ENCODE measurements at places on chromosomes 3 and 15.

GRCh38 chr15:81889485-81889881 is 156.3 kb downstream of the MEX3B start:
- DNase-seq: no peak

DNA sequence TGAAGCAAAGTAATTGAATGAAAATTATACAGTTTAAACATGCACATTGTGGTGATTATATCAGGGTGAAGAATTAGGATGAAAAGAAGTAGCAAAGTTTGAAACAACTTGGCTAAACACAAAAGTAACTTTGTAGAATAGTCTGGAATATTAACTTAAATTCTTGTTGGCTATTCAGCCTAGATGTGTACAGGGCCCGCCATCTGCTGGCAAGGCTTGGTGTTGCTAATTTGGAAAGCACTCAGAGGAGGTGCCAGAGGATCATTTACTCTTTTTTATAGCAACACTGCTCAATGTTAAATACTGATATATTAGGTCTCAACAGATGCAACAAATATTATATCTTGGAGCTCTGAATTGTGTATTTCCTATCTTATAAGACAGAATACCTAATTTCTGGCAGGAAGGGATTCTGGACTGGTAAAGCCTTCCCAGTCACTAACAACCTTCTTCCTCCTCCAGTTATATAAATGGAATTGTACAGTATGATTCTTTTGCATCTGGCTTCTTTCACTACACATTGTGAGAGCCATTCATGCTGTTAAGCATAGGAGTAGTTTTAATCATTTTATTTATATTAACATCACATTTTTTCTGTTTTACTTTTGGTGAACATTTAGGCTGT is 36.1 kb downstream of the TTC23 start:
- DNase-seq: peak; percentile 69

- no peak for DNase-seq
Measured at GRCh38 chr3:127590282-127590592, 296 bp downstream of the TPRA1 start.

- no peak for DNase-seq
Measured at GRCh38 chr15:100201376-100202280, 140.1 kb downstream of the ADAMTS17 start.

- no peak for DNase-seq
Measured at GRCh38 chr3:110063178-110063577, 725.8 kb upstream of the DPPA4 start.

DNA sequence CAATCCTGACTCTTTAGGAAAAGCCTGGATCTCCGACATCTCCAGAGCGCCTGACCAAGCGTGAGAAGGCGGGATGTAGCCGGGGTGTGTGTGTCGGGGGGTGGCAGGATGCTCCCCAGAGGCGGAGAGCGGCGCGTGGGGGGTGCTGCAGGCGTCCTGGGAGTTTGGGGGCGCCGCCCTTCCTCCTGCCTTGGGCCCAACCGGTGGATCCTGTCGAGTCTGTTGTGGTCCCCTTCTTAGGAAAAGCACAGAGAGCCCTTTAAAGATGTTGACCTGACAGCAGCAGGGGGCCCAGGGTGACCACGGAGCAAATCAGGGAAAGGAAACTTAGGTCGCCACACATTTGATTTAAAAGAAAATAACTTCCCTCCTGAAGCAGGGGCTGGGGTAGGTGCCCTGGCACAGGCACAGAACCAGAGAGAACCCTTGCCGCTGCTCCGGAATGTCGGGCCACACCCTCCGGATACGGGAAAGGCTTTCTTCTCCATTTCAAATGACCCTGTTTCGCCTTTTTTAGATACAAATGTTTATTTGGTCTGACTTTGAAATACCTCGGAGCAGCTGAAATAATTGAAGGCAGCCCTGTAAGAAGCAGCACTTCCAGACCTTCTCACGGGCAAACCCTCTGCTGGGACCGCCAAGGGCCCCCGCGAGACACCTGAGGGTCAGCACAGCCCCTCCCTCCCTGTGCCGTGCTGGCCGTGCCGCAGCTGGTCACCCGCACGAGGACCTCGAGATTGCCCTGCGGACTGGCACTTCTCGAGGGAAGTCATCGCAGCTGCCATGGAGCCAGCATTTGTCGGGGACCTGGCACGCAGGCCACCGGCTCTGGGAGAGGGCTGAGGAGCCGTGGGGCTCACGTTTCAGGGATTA is 102.9 kb upstream of the KLF13 start:
- DNase-seq: no peak

GRCh38 chr15:100722551-100723314 is 120.3 kb downstream of the ASB7 start:
- no peak for DNase-seq

GRCh38 chr3:16504242-16504641 is 9.3 kb downstream of the RFTN1 start:
- peak; percentile 58 for DNase-seq

GRCh38 chr3:71684757-71685386 is 40.3 kb downstream of the EIF4E3 start:
- DNase-seq: peak; percentile 80

DNA sequence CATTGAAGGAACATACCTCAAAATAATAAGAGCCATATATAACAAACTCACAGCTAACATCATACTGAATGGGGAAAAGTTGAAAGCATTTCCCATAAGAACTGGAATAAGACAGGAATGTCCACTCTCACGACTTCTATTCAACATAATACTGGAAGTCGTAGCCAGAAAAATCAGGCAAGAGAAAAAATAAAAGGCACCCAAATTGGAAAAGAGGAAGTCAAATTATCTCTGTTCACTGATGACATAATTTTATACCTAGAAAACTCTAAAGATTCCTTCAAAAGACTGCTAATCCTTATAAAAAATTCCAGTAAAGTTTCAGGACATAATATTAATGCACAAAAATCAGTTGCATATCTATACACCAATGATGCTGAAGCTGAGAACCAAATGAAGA is 34.9 kb downstream of the SLC2A2 start:
- DNase-seq: no peak

GRCh38 chr3:44939581-44940036 is 36.4 kb downstream of the ZDHHC3 start:
- no peak for DNase-seq

DNA sequence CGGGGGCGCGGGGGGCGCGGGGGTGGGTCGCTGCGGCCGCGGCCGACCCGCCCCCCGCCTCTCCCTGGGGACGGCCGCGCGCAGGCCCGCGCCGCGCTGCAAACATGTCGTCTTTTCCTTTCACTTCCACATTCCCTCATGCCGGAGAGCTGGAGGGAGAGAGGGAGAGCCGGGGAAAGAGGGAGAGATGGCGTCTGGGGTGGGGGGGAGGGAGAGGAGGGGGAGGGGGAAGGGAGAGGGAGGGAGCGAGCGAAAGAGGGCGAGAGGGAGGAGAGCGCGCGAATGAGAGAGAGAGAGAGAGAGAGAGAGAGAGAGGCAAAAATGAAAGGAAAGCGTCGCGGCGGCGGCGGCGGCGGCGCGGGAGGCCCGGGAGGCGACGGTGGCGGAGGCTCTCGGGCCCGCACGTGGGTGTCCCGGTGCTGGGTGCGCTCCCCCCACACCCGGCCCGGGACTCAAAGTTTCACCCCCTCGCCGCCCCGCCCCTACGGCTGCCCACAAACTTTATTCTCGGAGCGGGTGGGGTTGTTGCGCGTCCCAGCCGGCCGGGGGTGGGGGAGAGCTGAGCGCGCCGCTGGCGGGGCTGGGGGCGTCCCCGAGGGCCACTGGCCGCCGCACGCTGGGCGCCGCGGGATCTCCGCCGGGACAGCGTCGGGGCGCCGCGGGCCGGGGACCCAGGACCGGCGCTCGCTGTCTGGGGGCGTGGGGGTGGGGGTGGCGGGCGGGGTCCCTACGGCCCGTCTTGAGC is 731 bp downstream of the ZNF710 start:
- DNase-seq: peak; percentile 60

GRCh38 chr15:72570059-72570458 is 84.4 kb upstream of the GOLGA6B start:
- no peak for DNase-seq

DNA sequence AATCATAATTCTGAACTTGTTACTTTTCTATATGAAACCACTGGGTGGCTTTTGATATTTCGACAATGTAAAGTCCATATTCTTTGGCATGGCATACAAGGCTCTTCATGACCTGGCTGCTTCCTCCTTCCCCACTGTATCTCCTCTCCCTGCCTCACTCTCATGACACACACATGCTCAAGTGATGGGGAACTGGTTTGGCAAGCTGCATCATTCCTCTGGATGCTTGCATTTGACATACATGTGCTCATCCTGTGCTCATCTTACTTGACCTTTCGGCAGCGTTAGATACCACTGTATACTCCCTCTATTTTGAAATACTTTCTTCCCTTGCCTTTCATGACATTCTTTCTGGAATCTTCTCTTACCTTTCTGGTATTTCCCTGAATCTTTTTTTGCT is 51.8 kb upstream of the ZDHHC23 start:
- DNase-seq: no peak

GRCh38 chr15:54571576-54571975 is 593.3 kb downstream of the UNC13C start:
- no peak for DNase-seq

DNA sequence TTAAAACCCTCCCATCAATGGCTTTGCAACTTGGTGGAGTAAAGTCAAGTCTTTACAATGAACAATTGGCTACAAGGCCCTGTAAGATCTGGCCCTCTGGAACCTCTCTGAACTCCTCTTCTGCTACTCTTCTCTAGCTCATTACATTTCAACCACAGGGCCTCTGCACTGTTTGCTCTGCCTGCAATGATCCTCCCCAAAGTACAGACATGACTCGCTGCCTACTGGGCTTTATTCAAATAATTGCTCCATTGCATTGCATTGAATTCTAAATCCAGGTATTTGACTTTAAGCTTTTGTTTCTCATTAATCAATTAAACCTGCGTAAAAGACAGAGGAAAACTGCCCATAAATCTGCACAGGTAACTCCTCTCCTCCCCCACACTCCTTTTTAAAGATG is 96.7 kb downstream of the CD47 start:
- no peak for DNase-seq

DNA sequence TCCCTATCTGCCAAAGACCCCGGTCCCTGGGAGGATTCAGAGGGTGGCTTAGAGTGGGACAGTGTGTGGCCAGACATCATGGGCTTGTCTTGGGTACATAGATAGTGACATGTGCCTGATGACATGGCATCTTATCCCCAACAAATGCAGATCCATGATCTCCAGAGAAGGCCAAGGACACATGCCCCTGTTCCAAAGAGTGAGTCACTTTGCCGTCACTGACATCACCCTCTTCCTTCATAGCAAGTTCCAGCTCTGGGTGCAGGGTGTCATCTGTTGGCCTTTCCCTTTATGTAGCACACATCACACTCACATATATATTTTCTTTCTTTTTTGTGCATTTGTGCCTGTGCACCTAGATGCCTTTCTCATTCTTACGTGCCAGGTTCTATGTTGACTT is 350.5 kb downstream of the LRTM1 start:
- no peak for DNase-seq

DNA sequence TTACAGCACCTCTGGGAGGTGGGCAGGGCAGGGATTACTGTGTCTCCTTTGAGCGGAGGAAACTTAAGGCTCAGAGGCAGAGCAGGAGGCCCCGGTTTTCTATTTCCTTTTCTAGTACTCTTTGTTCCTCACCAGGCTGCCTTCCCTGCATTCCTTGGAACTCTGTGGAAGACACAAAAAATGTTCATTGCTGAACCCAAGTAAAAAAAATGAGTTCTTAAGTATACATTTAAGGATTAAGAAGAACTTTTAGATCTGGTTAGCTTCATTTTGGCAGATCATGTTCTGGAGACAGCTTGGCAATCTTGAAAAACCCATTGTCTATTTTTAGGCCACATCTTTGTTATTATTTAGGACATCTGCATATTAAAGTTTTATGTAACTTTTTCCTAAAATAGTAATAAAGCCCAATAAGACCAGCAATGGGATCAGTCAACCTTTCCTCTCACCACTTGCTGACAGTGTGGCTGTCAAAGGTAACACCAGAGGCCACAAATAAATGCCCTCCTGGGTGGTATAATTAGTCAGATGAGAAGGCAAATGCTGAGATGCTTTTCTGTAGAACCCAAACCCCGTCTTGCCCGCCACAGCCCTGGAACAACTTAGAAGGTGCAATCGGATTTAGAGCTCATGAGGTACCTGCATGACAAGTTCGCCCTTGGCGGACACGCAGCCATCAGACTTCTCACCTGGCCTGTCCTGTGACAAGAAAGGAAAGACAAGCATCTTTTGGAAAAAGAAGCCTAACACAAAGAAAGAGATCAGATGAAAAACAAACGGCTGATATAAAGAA is 97.2 kb downstream of the DGKG start:
- DNase-seq: no peak

DNA sequence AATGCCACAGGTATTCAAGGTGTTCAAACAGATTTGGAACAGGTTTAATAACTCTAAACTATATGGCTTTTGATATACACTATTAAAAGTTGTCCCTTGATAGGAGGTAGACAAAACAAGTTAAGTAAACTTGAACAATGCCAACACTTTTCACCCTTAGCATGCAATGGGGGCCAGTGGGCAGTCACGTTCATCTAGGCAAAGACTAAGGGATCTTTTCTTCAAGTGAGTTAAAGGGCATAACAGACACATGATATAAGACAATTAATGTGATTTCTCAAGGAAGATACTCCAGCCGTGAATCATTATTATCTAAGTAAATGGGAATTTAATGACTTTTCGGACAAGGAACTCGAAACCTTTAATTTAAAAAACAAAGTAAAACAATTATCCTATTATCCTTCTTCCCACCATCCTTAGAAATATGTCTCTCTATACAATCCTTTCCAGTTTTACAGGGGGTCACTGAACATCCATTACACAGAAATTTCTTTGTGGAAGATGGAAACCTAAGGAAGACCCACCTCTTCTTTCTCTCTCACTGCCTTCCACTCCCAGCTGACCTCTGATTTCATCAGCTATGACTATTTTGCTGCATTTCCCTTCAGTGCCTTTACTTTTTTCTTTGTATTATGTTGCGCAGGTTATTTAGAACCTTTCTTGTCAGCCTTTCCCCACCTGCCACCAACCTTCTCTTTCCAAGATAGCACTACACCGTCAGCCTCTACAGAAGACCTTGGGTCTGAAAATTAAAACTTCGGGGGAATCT is 1.5 kb downstream of the CLDN1 start:
- no peak for DNase-seq

GRCh38 chr3:188539631-188540194 is 385.8 kb downstream of the LPP start:
- peak; percentile 21 for DNase-seq

- DNase-seq: peak; percentile 18
Measured at GRCh38 chr3:165854696-165855095, 17.5 kb upstream of the BCHE start.

DNA sequence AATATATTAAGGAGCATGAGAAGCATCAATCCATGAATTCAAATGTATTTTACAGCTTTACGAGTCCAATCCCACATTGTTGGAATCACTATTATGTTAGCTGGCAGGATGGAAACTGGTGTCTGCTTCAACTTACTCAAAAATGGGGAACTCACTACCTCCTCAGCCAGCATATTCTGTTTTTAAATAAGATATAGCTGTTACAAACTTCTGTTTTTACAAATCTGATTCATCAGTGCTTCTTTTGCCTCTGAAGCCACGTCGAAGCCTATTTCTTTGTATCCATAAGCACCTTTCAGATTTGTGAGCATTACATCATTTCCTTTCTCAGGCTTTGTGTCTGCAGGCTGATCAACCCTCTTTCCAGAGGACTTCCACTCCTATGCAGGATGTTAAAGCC is 105.9 kb downstream of the TPRG1 start:
- peak; percentile 57 for DNase-seq

GRCh38 chr3:33541918-33542317 is 101.7 kb upstream of the UBP1 start:
- no peak for DNase-seq

- no peak for DNase-seq
Measured at GRCh38 chr3:71723452-71724170, 1.6 kb downstream of the EIF4E3 start.

GRCh38 chr3:73120710-73121109 is 59.3 kb downstream of the EBLN2 start:
- no peak for DNase-seq
